ENCODE measurements at places on chromosomes 12 and 14.

- DNase-seq: peak; percentile 42
Measured at GRCh38 chr14:50357753-50358395, 38.8 kb downstream of the CDKL1 start.

- DNase-seq: no peak
Measured at GRCh38 chr14:55097881-55098560, 31.0 kb upstream of the LGALS3 start.

- peak; percentile 62 for DNase-seq
Measured at GRCh38 chr12:123253641-123254459, 17.8 kb downstream of the CDK2AP1 start.

DNA sequence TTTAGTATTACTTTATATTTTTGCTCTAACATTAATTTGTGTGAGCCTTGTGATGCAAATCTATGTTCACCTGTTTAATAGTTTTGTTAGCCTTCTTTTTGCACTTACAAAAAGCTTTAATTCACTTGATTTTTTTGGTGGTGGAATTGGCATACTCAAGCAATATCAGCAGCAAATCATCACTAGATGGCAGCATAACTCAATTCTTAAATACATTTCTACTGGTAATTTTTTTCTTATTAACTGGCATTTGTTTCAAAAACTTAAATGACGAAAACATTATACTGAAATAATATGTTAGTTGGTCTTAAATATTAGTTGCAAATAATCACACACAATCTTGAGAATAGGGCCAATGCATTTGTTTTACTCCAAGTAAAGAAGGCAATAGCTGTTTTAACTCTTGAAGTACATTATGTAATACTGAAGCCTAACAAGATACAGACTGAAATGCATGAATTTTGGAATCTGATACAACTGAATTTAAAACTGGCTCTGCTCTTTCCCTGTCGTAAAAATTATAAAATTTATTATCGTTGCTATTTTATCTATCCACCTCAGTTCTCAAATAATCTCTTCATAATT, 151.5 kb downstream of the ATXN7L3B start:
- DNase-seq: no peak

GRCh38 chr14:75461303-75461702, 33.5 kb downstream of the JDP2 start:
- no peak for DNase-seq
